Spleen (tissue), 13 donors: ENCODE measurements at places on chromosomes 5 and 9. TPM values are rescaled to one million over a fixed set of nuclear protein-coding genes. Genes with fewer than 3 reads are reported as not detected.

DNA sequence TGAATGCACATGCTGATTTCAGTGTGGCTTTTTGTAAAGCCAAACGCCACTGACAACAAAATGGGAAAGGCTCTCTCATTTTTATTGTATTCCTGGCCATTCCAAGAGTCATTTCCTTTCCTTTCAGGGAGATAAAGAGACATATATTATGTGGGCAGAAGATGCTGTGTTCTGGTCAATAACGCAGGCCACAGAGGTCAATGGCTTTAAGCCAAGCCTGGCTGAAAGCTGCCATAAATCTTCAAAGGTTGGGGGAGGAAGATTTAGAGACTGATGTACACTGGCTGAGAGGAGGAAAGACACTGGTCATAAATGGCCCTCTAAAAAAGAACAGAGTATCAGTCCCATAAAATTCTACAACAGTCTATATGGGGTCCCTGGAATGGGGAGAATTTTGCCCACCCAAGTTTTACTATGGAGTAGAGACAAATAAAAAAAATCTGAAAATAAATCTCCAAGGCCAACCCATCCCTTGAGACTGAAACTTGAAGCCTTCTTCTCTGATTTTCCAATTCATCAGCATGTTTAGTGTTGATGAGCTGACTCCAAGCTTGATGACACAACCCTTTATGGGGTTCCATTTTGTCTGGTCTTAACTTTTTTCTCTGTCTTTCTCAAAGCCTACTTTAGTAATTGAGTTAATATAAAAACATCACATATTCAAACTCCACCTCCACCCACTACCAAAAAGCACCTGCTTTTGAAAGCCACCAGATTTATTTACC lies 152.1 kb upstream of the SLC24A2 start:
- DNase-seq = no peak

DNA sequence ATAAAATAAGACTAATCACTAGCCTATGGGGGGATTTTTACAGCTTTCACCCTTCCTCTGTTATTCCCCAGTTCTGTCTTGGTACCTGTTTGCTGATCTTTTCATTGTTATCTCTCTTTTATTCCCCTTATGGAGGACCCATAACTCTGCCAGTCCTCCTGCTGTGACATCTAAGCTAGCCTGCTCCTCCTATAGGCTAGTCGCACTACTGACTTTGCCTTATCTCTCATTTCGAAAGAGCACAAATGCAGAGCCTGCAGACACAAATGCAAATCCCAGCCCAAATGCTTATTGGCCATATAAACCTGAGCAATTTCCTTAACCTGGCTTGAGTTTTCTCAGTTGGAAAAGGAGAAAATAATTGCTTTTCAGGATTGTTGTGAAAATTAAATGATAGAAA lies 59.1 kb upstream of the CAMK4 start:
- DNase-seq = no peak

DNA sequence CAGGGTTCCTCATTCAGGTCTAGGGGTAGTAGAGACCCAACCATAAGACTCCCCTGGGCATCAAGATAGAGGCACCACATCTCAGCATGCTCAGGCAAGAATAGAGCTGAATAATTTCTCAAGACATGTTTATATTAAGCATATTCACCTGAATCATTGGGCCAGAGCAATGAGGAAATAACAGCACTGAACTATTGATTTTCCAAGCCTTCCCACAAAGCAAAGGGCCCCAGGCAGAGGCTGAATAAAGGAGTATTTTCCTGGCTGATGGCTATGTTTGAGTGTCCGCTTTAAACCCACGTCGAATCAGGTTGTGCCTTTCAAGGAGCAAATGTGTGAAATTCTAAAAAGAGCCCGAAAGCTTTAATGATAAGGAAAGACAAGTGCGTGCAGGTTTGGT lies 129.2 kb downstream of the HSD17B3 start:
- DNase-seq = no peak

DNA sequence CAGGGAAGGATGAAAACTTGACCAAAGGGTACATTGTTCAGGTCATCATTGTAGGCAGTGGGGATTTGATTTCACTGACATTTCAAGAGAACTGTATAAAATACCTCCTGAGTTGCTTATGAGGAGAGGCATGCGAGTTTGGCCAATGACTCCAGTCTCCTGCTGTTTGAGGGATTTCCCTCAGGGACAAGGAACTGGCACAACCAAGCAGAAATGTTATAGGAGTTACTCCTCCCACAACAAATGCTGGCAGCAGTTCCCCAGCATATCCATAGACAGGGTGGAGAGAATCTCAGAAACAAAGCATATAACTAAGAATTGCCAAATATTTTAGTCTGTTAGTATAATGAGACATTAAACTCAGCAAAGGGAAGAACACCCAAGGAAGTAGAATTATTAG lies 47.2 kb upstream of the FBXL7 start:
- no peak for DNase-seq

The BTNL9 gene
- total RNA-seq = 99.4 TPM

The C5orf52 gene
- not detected for total RNA-seq

The PCDHGB4 gene
- total RNA-seq = 2.9 TPM

The SPINK6 gene
- not detected for total RNA-seq

The F2RL1 gene
- 4.3 TPM for total RNA-seq

The IFNB1 gene
- not detected for total RNA-seq
